CD4-positive, alpha-beta T cell treated with Interleukin-15 for 4 hours (primary cell): ENCODE measurements at places on chromosomes 6 and 20.

DNA sequence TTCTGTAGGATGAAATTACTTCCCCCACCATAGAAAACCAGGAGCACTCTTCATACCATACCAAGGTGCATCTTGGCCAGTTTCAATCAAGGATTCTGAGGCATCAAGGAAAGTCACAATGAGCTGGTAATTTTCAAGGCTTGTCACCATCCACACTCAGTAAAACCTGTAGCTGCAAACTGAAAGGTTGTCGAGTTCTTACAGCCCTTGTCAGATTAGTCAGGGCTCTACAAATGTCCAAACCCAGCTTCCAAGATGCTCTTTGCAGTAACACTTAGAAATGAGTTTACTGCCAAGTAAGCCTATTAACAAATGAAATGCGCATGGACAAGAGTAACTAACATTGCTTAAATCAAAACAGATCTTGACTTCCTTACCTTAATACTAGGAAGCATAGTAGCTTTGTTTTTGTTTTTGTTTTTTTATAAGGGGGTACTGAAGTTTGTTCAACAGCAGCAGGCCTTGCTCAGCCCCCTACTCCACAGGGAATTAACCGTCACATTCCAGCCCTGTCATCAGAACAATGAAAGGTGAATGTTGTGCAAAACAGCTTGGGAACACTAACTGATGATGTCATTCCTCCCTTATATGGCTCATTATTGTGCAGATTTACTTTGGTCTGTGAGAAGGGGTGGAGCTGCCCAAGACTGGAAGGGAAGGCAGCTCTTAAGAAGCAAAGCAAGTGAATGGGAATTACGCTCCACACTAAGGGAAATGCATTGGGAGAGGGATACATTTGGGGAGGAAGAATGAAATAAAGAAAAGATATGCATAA lies 49.9 kb upstream of the TMEM30A start:
- DNase-seq, result no peak

DNA sequence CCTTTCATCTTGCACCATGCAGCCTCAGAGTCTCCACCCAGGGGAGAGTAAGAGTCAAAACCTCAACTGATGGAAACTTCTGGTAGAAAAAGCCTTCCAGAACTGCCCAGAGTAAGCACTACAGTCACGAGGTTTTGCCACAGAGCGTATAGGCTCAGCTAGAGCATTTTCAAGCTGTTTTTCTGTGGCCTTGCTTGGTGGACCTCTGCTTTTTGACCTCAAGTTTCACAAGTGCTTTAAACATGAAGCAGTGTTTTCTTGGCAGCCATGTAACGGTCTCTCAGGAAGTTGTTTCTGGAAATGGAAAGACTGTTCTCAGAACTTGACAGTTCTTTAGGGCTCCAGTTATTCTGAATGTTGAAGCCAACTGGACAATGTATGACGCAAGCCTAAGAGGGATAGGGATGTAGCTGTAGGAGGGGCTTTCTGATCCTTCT lies 146.5 kb downstream of the ZDHHC14 start:
- DNase-seq, result no peak

DNA sequence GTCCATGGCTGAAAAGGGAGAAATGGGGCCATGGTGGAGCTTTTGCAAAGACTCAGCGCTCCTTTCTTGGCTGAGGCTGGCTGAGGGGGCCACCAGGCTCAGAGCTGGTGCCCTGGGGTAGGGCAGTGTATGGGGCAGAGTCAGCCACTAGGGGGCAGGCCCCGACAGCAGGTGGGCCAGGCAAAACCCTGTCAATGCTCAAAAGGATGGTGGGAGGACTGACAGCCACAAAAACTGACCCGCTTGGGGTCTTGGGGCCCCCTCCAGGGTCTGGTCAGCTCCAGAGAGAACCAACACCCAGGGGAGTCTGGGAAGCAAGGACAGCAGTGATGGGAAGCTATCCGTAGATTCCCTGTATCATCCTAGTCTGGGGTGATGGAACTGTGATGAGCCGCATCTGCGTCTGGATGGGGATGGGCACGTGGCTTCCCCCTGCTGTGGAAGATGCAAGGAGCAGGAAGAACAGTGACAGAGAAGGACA lies 306.9 kb downstream of the DHX35 start:
- no peak for DNase-seq

DNA sequence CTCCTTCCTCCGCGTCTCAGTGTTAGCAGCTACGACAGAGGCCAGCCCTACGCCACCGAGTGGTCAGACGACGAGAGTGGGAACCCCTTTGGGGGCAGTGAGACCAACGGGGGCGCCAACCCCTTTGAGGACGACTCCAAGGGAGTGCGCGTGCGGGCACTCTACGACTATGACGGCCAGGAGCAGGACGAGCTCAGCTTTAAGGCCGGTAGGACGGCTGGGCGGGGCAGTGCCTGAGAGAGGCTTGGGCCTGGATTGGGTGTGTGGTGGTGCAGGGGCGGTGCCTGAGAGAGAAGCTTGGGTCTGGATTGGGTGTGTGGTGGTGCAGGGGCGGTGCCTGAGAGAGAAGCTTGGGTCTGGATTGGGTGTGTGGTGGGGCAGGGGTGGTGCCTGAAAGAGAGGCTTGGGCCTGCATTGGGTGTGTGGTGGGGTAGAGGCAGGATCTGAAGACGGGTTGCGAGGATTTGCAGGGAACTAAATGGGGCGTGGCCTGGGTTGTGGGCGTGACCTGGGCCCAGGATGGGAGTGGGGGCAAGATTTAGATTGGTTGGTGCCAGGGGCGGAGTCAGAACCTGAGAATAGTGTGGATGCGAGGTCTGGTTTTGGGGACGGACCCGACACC lies 24.4 kb downstream of the SPDEF start:
- no peak for DNase-seq

GRCh38 chr6:33075208-33075567 lies 602 bp upstream of the HLA-DPB1 start:
- no peak for DNase-seq

- DNase-seq, result peak; percentile 25
Observed at GRCh38 chr6:89999154-89999553, 104.9 kb downstream of the GJA10 start.

- no peak for DNase-seq
Observed at GRCh38 chr6:436308-437036, 44.9 kb downstream of the IRF4 start.

DNA sequence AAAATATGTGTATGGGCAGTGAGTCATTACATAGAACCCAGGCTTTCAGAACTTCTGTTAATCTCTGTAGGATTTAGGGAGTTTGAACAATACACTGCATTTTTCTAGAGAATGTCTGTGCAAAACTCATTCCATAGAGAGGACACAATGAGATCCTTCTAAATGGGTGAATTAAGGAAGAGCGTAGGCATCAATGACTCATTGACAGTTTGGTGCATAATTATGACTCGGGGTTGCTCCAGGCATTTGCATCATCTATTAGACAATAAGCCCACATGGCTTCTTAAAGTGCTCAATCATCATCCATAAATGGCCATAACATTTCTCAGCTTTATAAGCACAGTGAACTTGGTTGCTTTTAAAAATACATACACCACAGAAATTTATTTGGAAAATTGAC lies 625.5 kb downstream of the CDH26 start:
- no peak for DNase-seq

DNA sequence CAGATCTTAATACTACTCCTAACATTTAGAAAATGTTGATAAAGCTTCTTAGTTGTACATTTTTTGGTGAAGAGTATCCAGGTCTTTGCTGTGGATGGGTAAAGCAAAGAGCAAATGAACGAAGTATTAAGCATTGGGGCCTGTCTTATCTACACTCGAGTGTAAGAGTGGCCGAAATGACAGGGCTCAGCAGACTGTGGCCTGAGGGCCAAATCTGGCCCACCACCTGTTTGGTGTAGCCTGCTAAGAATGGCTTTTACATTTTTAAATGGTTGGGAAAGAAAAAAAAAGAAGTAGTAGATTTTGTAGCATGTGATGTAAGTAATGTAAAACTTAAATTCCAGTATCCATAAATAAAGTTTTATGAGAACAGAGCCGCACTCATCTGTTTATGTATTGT lies 19.4 kb upstream of the MAPK13 start:
- no peak for DNase-seq

GRCh38 chr6:12715437-12715836 lies 1.1 kb upstream of the PHACTR1 start:
- no peak for DNase-seq

DNA sequence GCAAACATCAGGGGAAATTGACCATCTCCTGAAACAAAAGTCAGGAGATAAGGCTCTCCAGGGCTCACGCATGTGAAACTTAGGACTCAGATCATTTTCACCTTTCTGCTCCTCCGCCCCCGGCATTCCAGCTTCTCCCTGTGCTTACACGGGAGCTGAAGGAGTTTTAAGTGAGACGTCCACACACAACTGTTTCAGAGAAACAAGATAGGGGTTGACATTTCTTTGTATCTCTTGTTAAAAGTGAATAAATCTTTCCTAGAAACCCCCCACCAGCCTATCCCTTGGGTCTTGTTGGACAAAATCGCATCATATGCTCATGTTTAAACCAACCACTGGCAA lies 46.1 kb downstream of the FAM50B start:
- no peak for DNase-seq

- DNase-seq, result no peak
Observed at GRCh38 chr6:13175759-13176158, 152.6 kb downstream of the TBC1D7 start.

- DNase-seq, result no peak
Observed at GRCh38 chr20:60454491-60454890, 496.3 kb downstream of the CDH26 start.

GRCh38 chr6:39378175-39378959 lies 55.9 kb upstream of the KCNK16 start:
- no peak for DNase-seq

GRCh38 chr20:37903317-37904007 lies 535 bp downstream of the VSTM2L start:
- DNase-seq, result no peak

- no peak for DNase-seq
Observed at GRCh38 chr6:152173957-152174356, 366.5 kb downstream of the ESR1 start.

- DNase-seq, result no peak
Observed at GRCh38 chr6:28772480-28773381, 151.1 kb downstream of the TRIM27 start.

DNA sequence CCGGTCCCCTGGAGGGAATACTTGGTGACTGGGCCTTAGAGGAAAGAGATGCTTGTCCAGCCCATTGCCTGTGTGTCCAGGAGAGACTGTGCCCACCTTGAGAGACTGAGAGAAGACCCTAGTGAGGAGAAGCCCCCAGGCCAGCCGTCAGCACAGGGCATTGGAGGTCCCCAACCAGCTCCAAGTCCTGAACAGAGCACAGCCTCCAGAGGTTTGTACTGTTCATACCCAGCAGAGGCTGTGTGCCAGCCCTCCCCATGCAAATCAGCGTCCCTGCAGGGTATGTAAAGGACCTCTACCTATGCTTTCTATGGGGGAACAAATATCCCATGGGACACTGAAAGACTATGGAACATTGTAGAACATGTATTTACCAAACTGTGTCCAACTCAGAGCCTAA lies 8.4 kb downstream of the HLA-E start:
- DNase-seq, result no peak

DNA sequence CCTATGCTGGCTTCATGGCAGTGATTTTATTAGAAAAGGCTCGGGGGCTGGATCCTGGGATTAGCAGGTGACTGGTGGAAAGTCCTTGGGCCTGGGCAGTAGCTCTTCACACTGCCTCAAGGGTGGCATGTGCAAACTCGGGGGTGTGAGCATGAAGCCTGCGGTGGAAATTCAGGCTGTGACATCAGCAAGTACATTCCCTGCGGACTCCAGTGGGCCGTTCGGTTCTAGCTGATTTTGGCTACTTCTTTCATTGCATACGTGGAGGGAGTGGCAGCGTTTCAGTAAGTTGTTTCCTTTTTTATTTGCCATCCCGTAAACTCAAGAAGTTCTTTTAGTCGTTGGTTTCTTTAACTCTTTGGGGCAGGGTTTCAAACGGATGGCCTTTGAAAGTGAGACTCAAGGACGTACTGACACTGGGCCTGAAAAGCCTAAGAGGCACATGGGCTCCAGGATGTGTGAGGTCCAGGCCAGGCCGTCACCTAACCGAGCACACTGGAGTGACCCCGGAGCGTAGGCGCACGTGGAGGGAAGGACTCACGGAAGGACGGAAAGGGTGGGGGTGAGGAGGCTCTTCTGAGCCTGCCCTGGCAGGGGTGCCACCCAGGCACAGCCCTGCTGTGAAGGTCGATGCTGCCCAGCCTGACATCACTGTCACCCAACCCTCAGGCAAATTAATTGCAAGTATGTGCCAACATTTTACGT lies 104.0 kb upstream of the FRMD1 start:
- DNase-seq, result no peak

DNA sequence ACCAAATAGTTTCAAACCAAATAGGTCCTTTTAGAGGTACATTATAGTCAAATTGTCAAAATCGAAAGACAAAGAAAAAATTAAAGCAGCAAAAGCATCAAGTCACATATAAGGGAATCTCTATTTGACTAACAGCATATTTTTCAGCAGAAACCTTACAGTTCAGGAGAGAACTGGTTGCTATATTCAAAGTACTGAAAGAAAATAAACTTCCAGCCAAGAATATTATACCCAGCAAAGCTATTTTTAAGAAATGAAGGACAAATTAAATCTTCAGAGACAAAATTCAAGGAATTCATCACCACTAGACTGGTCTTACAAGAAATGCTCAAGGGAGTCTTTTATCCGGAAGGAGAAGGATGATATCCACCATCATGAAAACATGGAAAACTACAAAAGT lies 16.0 kb downstream of the WDR27 start:
- DNase-seq, result no peak

DNA sequence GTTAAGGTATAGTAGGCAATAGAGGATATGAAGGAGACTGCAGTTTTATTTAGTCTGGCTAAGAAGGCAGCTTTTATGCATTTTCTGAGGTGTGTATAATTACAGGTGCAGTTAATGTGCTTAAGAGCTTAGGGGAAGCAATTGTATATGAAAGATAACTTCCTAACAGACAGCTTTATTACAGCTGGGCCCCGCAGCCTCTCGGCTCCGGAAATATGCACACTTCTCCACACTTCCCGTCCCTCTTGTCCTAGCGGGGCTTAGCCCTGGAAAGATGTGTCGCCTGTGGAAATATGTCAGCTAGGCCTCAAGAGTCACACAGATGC lies 178.4 kb upstream of the ARID1B start:
- DNase-seq, result no peak

DNA sequence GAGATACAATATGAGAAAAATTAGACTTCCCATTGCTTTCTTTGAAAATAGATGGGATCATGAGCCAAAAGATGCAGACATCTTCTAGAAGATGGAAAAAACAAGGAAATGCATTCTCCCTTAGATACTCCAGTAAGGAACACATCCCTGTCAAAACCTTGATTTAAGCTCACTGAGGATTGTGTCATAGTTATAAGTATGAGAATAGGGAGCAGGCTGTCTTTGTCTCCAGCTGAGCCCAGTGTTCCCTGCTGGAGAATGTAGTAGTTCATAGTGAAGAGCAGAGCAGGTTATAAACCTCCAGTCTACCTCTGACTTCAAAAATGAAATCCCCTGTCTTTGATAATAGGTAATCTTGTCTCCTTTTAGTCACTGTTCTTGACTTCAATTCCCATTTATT lies 589.9 kb downstream of the PHF3 start:
- DNase-seq, result no peak
